ENCODE measurements at places on chromosomes 11 and 22.

DNA sequence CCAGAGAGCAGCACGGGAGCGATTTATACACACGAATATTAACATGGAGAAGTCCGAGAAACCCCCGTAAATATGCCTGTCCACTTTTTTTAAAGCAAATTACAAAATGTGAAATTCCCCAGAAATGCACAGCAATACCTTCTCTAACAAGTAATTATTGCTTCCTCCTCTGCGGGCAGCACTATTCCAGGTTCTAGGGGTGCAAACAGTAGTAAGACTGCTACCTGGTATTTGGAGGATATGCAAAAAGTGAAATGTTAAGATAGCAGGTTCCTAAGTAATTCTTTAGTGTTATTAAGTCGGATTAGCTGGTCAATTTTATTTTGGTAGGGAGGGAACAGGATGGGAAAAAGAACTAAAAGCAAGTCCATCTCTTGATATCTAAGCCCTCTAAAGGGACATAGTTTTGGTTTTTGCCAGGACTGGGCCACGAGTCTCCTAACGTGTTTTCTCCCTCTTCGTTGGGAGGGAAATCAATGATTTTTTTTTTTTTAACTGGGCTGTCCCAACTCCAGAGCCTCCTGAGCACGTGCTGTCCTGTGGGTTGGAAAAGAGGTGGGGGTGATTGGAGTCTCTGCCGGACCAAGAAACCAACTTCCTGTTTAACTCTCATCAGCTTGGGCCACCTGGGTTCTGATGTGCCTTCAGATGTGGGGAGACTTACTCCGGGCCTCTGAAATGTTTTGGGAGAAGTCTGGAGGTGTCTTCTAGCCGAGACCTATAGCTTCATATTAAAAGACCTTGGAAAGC is 1.7 kb upstream of the XBP1 start:
- peak; percentile 77 for DNase-seq

GRCh38 chr11:18352581-18352980 is 30.2 kb downstream of the GTF2H1 start:
- DNase-seq: no peak

DNA sequence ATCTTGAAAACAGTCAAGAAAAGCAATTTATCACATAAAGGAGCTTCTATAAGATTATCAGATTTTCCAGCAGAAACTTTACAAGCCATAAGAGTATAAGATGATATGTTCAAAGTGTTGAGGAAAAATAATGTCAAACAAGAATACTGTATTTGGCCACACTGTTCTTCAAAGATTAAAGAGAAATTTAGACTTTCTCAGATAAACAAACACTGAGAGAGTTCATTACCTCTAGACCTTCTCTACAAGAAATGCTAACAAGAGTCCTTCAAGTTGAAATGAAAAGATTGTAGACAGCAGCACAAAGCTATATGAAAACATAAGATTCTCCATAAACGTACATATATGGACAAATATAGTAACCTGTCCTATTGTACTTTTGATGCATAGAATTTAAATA is 8.0 kb upstream of the MTMR2 start:
- no peak for DNase-seq

GRCh38 chr11:3030289-3031070 is 26.7 kb downstream of the CARS1 start:
- no peak for DNase-seq

- no peak for DNase-seq
These were observed 713 bp upstream of the ARL14EP start for GRCh38 chr11:30322191-30322590.

- peak; percentile 78 for DNase-seq
These were observed 2.6 kb upstream of the LRFN4 start for GRCh38 chr11:66854231-66854661.

DNA sequence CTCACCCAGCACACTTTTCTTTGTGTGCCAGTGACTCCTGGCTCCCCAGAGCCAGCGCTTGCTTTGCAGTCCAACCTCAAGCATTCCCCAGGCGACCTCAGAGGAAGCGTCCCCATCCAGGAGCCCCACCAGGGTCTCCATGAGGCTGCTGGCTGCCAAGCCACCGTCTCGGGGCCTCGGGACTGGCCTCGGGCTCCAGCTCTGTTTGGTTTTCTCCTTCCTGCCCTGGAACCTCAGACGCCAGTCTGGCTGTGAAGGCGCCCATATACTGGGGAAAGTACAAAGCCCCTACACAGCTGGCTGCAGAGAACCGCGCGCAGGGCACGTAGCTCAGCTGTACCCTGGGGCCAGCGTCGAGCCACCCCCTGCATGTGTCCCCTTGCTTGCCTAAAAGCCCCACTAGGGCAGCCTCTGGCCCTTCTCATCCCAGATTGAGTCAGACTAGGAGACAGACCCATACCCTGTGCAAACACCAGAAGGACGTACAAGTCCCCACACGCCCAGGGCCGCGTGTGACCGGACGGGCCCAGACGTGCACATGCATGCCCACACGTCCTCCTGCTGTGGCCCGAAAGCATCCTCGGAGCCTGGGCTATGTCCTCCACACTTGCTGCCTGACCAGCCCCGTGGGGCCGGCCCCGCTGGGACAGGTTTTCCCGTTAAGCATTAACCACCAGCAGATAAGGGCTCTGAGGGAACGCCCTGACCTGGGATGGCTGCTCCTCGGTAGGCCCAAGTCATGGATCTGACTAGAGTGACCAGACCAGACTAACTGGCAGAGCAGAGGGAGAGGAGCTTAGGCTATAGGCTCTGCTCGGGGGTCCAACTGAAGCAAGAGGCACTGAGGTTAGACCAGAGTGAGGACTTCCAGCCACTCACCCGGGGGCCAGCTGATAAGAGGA is 4.2 kb upstream of the SYT8 start:
- peak; percentile 96 for DNase-seq

DNA sequence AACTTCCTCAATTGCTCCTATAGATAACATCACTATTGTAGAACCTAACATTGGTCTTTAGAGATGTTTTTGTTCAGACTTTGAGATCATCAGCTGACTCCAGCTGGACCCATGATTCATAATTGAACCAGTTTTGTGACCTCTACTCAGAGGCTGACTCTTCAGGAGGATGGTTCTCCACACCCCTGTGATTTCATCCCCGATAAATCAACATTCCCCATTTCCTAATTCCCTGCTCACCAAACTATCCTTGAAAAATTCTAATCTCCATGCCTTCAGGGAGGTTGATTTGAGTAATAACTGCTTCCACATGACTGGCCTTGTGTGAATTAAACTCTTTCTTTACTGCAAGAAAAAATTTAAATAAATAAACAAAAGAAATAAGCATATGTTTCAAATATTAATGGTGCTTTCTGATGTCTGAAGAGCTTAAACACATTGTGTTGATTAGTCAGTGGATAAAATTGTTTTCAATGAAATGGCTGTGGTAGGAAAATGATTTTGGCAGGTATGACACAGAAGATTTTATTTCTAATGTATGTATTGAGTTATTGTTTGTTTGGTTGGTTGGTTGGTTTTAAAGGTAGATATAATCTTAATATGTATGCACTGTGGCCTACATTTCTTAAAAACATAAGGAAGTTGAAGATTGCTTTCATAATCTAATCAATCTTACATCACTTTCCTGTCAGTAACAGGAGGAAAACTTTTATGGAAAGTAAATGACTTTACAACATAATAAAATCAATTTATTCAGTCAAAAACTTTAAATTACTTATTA is 427.9 kb upstream of the CCDC179 start:
- no peak for DNase-seq

DNA sequence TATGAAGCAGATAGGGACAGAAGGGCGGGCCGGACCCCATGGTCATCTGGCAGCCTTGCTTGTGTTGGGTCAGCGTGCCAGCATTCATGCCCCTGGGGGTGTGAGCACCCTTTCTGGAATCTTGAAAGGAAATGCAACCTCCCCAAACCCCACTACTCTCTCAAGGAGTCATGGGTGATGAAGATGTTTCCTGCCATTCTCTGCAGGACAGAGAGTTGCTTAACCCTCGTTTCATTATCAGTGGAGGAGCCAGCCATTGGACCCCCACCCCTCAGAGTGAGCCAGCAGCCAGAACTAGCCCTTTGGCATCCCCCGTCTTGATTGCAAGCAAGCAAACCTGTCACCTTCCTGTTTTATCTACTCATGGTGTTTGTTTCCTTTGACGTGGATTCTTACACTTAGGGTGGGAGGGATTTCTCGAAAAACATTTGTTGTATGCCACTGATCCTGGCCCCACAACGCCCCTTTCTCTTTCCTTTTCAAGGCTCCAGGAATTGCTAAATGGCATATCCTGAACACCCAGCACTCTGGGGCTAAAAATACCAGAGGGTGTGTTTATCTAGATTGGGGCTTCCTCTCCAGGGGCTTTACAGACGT is 258.3 kb downstream of the ETS1 start:
- DNase-seq: no peak

DNA sequence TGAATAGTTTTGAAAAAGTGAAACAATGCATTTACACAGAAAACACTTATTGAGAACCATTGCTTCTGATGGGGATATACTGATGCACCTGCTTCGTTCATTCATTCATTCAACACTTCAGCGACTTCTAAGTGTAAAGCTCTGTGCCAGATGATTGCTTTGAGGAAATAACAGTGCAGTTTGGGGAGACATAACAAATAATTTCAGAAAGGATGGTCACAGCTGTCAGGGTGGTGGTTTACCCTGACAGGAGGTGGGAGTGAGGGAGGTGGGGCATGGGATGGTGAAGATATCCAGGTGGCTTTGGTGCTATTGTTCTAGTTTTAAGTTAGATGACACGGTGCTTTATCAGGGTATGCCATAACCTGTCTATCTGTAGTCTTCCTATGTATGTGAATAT is 344.1 kb downstream of the LARGE1 start:
- DNase-seq: no peak

DNA sequence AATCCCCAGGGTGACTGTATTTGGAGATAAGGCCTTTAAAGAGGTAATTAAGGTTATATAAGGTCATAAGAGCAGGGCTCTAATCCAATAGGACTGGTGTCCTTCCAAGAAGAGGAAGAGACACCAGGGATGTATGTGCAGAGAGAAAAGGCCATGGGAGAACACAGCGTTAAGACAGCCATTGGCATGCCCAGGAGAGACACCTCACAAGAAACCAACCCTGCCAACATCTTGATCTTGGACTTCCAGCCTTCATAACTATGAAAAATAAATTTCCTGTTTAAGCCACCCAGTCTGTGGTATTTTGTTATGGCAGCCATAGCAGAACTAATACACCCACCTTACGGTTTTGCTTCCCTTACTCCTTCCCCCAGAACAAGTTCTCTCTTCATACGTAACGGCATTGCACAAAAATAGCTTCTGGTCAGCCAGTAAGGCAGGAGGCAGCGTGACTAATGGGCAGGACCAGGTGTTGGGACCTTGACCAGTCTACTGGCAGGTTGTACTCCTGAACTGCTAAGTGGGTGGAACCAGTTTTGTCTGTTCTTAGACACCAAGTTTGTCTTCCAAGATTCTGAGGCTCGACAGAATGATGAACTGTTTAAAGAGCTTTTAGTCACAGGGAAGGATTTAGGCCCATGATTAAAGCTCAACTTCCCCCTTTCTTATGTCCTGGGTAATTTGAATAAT is 31.9 kb upstream of the UPB1 start:
- no peak for DNase-seq

DNA sequence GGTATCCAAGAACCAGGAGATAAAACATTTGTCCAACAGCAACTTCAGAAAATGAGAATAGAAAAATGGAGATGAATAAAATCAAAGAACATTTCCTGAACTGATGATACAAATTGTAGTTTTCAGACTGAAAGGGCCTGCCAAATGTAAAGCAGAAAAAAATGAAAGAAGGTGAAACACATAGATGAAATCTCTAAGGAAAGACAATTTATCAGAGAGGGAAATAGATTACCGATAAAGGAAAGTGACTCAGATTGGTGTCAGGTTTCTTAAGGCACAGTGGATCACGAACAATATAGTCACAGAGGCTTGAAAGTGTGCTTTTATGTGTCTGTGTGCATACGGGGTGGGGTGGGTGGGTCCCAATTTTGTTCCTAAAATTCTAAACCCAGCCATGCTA is 4.1 kb upstream of the STT3A start:
- no peak for DNase-seq

DNA sequence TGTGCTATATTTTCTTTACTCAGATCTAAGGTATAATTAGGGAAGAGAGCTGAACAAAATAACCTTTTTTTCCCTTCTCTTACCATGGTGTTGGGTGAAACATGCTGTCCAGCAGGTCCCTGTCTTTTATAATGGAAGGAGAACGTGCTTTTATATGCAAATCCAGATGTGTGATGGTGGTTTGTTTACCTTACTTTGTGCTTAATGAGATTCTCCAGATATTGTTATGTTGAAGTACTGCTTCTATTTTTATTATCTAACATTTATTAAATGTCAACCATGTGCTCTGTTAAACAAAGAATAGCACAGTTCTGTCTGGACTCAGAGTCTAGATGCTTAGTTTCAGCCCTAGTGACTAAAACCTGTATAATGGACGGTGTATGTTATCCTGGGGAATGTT is 10.1 kb upstream of the GRIK4 start:
- no peak for DNase-seq

DNA sequence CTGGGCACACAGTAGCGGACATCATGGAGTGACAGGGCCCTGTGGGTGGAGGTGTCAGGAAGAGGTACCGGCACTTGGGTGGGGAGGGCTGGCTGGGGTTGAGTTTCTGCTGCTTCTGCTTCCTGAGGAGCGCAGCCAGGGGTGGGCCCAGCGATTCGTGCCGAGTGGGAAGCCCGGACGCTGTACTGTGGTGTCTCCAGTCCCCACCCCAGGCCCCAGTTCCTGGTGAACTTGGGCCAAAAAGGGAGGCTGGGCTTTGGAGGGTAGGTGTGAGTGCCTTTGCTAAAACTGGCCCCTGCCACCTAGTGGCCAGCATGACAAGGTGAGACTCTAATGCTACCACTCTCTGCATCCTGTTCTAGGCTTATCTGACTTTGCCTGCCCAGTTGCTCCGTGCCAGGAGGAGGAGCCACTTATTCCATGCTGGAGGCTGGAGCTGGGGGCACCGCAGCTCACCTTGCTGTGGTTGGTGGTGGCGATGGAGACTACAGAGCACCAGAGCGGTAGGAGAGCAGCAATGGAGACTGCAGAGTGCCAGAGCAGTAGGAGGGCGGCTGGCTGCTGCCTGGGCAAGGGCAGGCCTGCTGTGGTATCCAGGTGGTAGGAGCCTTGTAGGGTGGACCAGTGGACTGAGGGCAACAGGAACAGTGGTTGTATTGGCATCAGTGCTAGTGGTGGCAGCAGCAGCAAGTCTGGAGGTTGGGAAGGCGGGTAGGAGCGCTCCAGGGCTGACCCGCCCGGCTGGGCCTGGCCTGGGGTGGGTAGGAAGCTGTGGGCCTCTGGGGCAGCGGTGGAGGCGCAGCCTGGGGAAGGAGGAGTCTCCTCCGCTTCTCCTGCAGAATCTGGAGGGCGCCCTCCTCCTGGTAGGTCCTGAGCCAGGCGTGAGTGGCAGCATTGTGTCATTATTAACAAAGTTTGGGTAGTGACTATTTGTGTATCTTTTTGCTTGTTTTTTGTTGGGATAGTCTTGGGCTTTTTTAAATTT is 2.2 kb upstream of the RFPL2 start:
- peak; percentile 34 for DNase-seq

GRCh38 chr11:18720808-18721560 is 5.0 kb downstream of the IGSF22 start:
- DNase-seq: peak; percentile 33
